ENCODE measurements at places on chromosomes 12 and 14.
A peak's percentile ranks its signal among the peaks of the same experiment; 100 is the strongest.

DNA sequence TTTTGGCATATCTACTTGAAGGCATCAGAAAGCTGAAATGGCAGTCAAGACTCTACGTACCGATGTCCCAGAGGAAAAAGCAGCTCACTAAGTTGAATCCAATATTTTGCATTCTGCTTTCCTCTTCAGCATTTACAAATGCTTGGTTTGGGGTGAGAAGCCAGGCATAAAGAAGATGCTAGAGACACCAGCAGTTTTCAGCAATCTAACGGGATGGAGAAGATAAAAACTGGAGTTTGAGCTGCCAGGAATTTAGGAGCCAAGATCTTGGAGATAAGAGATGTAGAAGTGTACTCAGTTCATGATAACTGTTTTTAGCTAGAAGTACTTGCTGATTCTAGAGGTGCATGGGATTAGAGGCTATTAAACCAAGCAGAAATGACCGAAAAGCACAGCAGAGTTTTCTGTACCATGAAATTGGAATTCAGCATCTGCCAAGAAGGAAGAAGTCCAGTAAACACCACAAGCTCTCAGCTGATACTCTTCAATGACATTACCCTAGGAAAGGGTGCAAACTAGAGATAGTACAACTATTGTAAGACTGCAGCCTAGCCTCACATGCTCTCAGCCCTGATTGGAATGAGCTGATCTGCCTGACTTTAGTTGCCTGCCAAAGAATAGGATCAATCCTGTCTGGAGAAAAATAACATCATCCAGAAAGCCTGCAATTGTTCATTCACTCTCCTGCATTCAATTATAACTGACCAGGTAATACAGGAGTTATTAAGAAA is 7.4 kb upstream of the ALDH1L2 start:
- no peak for DNase-seq

DNA sequence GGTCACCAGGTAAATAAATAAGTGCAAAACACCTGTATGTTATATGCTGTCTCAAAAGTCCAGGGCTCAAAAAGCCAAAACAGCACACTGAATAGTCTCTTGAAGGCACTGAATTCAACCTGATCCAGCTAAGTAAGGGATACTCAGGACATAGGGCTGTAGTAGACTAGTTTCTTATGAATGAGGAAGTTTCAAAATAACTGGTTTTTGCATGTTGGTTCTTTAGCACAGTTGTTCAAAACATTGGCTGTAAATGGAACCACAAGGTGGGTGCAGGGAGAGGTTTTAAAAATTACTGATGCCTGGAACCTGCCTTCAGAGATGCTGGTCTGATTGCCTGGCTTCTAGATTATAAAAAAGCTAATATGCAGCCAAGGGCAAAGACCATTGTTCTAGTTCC is 34.1 kb downstream of the NDUFA12 start:
- DNase-seq = no peak

DNA sequence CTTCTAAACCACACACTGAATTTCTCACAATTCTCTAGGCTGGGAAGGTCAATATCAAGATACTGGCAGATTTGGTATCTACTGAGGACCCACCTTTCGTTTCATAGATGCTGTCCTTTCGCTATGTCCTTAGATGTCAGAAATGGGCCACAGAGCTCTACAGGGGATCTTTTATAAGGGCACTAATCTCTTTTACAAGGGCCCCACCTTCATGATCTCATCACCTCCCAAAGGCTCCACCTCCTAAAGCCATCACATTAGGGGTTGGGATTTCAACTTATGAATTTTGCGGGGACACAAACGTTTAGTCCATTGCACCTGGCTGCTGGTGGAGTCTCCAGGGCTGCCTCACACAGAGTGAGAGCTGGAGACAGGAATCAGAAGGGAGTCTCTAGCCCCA is 79.9 kb downstream of the ACACB start:
- DNase-seq = no peak

DNA sequence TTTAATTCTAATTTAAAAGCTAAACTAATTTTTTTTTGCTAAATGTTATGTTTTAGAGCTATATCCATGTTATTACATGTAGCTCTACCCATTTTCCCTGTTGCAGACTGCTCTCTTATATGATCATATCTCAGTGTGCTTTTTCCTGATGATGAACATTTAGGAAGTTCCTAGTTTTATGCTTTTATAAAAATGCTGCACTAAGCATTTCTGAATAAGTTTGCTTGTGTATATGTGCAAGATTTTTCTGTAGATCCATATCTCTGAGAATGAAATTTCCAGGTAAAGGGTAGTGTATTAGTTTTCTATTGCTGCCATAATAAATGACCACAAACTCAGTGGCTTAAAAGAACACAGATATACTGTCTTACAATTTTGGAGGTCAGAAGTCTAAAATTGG is 374.4 kb upstream of the E2F7 start:
- DNase-seq = no peak

DNA sequence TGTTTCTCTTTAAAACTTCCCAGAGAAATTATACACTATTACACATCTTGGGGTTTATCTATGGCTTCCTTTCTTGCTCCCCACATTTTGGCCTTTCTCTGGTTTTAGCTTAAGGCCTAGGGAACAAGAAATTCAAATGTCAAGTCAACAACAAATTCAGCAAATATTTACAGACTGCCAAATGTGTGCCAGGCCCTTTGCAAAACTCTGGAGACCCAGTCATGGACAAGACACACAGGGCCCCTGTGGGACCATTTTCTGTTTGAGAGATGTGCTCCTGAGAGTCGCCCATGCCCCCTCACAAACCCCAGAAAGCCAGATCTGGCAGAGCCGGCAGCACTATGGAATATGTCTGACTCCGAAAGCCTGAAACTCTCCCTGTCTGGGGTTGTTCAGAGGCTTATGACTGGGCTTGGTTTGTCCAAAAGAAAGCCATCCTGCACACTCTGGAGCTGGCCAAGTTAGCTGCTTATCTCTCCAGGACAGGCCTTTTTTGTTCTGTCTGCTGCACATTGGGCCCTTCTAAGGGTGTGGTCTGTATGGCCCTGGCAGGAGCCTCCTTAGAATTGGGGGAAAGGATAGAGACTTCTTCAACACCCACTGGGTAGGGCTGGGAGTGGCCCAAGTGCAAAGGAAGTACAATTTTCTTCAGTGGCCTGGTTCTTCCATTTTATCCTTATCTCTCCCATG is 1.1 kb upstream of the KRT3 start:
- no peak for DNase-seq

- DNase-seq = no peak
These were observed 203.8 kb downstream of the CRADD start for GRCh38 chr12:93880853-93881522.

DNA sequence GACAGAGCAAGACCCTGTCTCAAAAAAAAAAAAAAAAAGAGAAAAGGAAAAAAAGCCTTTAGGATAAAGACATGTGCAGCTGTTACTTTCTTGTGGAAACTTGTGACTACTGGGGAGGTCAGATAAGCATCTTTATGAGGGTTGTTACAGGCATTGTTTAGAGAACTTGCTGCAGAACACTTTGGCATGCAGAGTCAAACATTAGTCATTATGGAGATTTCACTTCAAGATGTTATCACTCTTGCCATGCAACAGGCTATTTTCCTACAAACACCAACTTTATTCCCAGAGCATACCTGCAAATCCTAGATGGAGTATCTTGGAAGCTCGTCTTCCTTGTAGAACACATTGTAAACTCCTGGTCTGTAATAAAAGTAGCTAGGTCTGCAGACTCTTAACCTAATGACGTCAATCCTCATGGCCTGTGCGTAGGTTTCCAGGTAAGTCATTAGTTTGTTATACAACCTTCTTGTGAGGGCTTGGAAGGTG is 36.3 kb upstream of the WDR89 start:
- peak; percentile 33 for DNase-seq

DNA sequence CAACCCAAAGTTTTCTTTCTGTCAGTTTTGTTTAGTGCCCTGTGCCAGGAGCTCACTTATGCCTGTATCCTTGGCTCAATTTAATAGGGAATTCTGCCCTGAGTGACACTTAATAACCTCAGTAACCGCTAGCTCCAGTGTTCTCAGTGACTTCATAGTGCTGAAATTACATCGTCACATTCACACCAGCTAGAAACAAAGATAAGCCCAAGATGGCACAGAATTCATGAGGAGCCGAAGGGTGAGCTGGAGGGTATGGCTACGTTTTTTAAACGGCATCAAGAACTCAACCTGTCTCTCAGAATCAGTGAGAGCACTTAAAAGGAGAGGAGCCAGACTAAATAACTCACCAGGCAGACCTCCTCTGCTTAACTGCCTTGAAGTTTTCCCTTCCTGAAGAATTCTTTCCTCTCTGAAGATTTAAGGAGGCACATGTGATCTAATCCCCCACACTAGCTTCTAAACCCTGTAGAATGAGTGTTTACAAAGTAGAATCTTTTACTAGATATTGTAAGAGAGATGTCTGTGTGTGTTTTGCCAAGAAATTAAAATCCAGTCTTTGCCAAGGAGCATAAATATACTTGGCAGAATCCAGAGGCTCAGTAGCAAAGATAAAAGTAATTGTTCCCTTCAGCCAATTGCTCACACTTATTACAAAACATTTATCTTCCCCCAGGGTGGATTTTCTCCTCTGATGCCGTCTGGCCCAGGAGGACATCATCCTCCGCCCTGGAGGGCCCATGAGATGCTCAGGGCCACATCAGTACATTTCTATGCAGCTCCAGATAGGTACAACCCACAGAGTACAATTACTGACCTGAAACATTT is 37.3 kb downstream of the PTGER2 start:
- peak; percentile 46 for DNase-seq

- peak; percentile 69 for DNase-seq
These were observed 139.3 kb upstream of the ARHGAP5 start for GRCh38 chr14:31937730-31938346.

DNA sequence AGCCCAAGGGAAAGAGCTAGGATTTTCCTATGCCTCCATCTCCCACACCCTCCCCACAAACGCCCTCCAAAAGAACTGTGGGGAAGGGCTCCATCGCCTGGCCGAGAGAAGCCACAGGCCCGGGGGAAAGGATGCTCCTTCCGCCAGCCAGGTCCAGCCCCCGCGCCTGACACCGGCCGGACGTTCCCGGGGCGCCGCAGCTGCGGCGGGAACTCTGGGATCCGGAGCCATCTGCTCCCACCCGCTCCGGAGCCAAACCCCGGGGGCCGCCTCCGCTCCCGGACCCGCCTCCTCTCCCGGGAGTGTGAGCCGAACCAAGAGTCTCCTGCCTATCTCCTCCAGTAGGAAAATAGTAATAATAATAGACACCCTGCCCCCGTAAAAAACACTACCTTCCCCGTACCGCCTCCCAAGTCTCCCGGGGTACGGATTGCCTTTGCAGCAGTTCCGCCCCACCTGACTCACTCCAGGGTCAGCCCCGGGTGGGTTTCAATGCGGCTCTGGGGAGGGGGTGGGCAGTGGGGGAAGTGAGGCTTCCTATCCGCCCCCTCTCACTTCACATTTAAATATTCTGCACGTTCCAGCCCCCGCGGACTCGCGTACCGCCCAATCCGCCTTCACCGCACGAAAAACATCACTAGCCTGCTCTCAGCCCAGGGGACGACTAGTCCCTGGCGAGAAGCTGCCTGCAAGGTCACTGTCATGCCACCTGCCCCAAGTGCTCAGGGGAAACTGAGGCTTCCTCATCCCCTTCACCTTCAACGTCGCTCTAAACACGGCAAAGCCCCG is 2.4 kb downstream of the AGAP2 start:
- DNase-seq = peak; percentile 45

DNA sequence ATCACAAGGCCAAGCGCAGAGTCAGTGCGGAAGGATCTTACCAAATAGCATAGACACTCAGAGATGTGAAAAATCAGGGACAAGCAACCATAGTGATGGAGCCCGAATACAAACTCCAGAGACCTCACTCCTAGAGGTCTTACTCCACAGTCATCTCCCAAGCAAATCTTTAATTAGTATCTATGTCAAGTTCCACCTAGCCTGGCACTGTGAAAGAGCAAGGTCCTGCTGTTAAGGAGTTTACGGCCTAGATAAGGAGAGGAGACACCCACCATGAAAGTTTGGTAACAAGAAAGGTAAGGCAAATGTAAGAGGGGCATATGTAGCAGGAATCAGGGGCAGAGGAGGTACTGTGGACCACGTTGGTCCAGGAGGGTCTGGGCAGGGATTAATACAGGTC is 7.4 kb upstream of the PLEKHG6 start:
- no peak for DNase-seq

- peak; percentile 46 for DNase-seq
These were observed 94.6 kb upstream of the MUCL1 start for GRCh38 chr12:54759751-54760150.

GRCh38 chr12:131147894-131148293 is 194.2 kb downstream of the ADGRD1 start:
- DNase-seq = no peak

DNA sequence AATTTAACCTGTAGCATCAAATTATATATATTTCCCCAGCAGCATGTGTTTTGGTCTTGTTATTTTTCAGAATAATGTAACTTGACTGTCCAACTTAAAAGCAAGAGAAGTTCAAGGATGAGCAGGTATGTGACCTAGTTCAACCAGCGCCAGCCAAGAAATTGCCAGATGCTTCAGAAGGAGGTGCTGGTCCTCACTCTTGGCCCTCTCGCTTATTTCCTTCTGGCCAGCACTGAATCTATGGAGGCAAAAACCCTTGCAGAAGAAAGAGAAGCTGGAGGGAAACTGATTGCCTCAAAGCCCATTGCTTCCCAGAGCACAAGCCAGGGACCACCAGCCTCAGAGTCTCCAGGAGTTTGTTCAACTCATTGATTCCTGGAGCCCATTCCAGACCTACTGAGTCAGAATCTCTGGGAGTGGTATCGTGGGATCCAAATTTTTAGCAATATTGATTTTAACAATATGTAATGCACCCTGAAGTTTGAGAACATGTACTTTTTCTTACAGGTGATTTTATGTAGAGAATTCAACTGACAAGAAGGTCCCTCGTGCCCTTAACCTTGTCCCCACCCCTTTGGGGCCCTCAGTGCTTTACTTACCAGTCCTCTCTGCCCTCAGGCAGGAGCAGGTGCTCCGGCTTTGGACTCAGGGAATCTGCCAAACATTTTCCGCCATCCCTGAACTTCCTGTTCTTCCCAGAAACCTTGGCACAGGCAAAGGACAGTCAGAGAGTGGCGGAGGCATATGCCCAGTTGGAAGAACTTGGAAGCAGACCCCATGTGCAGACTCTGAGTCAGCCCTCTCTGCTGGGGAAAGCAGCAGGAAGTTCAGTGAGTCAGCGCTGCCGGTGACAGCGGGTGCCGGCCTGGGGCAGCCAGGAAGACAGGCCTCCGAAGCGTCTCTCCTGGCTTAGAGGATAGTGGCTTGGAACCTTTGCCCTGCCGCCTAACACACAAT is 10.4 kb downstream of the BEST3 start:
- DNase-seq = peak; percentile 95

- DNase-seq = no peak
These were observed 236.5 kb downstream of the FOXN3 start for GRCh38 chr14:89180546-89180945.

DNA sequence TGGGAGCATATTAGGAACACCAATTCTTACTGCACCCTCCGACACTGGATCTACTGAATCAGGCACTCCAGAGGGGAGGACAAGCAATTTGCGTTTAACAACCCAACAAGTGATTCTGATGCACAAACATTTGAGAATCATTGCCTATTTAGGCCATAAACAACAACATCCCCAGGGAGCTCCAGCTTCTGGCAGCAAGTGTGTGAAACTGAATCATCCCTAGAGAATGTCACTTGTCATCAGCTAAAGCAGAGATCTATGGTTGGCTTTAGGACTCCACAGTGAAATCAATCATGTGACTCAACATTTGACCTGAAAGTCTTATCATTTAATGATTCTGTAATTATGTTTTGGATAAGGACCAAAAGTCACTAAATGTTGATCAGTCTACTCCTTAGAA is 505.0 kb upstream of the FLRT2 start:
- peak; percentile 9 for DNase-seq
